ENCODE measurements at places on chromosomes 2 and 18.

GRCh38 chr18:31577195-31577594 lies 14.5 kb upstream of the TTR start:
- H3K27ac ChIP-seq: no peak overlapping the region
- no peaks in the 10 kb centered on the region for H3K27me3 ChIP-seq
- no peak for DNase-seq
- H3K4me3 ChIP-seq: no peak overlapping the region
- H3K4me1 ChIP-seq: peaks cover 3% of the 10 kb centered on the region

DNA sequence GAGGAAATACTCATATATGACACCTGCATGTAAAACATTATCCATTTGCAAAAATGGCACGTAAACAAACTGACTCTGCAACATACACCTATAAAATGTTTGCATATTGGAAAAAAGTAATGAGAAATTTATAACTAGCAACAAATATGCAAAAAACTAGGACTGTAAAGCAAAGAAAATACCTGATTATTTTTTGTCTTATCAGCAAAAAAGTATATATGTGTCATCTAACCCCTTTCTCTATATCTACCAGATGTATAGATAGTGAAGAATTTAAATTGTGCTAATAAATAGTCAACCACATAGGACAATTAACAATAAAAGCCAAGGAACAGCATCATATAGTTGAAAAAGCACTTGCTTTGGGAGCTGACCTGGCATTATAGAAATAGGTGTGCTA lies 543.8 kb downstream of the LRP1B start:
- no peak for DNase-seq
- no peak overlapping the region for H3K27ac ChIP-seq

DNA sequence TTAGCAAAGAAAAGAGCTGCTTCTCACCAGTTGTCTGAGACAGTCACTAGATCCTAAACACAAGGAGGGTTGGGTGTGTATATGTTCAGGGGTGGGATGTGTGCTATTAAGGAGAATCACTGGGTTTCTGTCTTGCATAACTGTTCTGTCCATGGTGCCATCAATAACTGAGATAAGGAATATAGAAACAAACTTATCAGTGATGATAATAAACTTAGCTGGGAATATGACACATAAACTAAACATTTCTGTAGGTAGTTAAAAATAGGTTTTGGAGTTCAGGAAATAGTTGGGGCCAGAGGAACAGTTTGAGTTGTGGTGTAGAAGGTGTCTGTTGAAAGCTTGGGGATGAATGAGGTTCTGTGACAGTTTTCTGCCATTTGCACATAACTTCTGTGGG lies 17.4 kb downstream of the NAPG start:
- H3K27ac ChIP-seq: no peak overlapping the region
- DNase-seq: no peak
- peaks cover 20% of the 10 kb centered on the region for H3K36me3 ChIP-seq
- H3K4me1 ChIP-seq: no peaks in the 10 kb centered on the region
- H3K27me3 ChIP-seq: no peaks in the 10 kb centered on the region
- H3K4me3 ChIP-seq: no peak overlapping the region

DNA sequence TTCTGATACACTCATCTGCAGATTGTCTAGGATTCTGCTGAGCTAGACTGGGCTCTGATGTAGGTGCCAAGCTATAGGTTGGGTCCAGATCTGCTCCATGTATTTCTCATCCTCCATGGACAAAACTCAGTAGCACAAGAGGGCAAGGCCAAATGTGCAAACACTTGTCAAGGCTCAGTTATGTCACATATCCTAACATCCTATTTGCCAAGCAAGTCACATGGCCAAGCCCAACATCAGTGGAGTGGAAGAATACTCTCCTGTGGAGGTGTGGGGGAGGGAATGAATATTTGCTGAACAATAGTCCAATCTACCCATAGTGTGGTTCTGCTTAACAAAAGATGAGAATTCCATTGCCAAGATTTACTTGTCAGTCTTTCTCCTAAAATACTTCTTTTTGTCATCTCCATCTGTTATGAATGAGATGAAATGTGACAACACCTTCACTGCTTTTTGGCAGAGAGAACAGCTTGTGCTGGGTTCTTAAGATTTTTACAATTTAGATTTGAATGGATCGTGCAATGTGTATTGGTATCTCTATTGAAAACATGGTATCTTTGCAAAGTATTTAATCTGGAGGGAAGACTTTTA lies 89.9 kb downstream of the OXER1 start:
- no peak overlapping the region for H3K4me3 ChIP-seq
- no peaks in the 10 kb centered on the region for H3K36me3 ChIP-seq
- no peaks in the 10 kb centered on the region for H3K4me1 ChIP-seq
- DNase-seq: no peak
- no peaks in the 10 kb centered on the region for H3K27me3 ChIP-seq

- peaks cover 28% of the 10 kb centered on the region for H3K4me1 ChIP-seq
- H3K4me3 ChIP-seq: peak within 1 kb of the TSS; percentile 82
- peak; percentile 95 for DNase-seq
- peak within 1 kb of the TSS; percentile 63 for H3K27ac ChIP-seq
- H3K36me3 ChIP-seq: no peaks in the 10 kb centered on the region
- no peaks in the 10 kb centered on the region for H3K27me3 ChIP-seq
These were observed at the start of gene DLGAP1 for GRCh38 chr18:4455113-4455811. TSS of gene DLGAP1 (minus strand) at chr18:4455307.

DNA sequence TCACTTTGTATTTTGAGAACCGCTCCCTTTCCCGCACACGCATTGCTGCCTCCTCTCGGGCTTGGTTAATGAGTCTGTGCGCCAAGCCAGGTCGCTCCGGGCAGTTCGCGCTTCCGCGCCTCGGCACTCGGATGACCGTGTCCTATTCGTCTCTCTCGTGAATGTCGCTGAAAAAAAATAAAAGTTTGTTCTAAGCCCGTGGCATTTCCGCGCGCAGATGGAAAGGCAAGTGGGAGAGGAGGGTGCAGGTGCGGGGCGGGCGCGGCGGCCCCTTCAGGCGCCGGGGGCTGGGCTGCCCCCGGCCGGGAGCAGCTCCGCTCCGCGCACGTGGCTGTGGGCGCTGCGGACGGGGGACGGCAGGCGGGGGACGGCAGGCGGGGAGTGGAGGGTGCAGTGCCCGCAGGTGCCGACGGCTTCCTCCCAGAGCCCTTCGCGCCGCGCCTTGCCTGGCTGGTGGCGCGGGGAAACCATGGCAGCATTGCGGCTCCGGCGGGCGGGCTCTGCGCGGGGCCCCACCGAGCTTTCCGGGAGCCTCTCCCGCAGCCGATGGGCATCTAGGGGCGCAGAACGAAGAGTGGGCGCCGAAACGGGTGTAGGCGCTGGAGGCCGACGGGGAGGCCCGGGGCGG lies 159.6 kb upstream of the SIX2 start:
- peak; percentile 71 for DNase-seq
- peak overlapping the region; percentile 52 for H3K4me3 ChIP-seq
- peaks cover 95% of the 10 kb centered on the region for H3K27me3 ChIP-seq
- peaks cover 21% of the 10 kb centered on the region for H3K4me1 ChIP-seq

GRCh38 chr2:175170659-175171304 lies 2.8 kb upstream of the ATF2 start:
- no peak overlapping the region for H3K4me3 ChIP-seq
- H3K27ac ChIP-seq: no peak overlapping the region
- no peak for DNase-seq
- no peaks in the 10 kb centered on the region for H3K36me3 ChIP-seq

GRCh38 chr2:241870611-241871537 lies 1.3 kb downstream of the RTP5 start:
- no peak overlapping the region for H3K4me3 ChIP-seq
- H3K27ac ChIP-seq: no peak overlapping the region
- no peak for DNase-seq
- no peaks in the 10 kb centered on the region for H3K27me3 ChIP-seq

All from neural progenitor cell (in vitro differentiated cells).